Activated naive CD8-positive, alpha-beta T cell treated with anti-CD3 and anti-CD28 coated beads, Interleukin-2, amount 50 U/mL, for 24 hours (primary cell): ENCODE measurements at places on chromosomes 3 and 15.

- no peak for DNase-seq
These were observed 148.9 kb downstream of the PLCL2 start for GRCh38 chr3:17033516-17034168.

GRCh38 chr3:153901152-153901551 lies 220.0 kb upstream of the ARHGEF26 start:
- DNase-seq = no peak

DNA sequence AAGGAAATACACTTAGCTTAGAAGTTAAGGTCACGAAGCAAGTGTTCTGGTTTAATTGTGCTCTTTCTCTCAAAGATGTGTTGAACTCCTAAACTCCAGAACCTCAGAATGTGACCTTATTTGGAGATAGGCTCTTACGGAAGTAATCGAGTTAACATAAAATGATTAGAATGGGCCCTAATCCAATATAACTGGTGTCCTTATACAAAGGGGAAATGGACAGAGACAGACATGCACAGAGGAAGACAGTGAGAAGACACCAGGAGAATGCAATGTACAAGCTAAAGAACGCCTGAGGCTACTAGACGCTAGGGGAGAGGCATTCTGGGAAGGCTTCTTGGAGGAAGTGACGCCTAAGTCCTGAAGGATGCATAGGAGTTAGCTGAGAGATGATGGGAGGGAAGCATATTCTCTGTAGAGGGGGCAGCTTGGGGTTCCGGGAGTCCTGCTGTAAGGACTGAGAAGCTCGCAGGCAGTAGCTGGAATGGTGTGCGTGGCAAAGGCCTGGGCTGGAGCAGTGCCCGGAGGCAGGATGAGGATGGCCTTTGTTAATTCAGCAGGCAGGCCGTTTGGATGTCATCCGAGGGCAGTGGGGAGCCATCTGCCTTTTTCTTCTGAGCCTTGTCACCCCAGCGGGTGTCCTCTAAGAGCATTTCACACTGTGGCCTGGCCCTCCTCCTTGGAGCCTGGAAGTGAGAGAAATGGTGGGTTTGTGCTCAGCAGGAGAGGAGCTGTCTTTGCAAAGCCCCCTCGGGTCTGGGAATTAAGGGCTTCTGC lies 513.4 kb downstream of the SHQ1 start:
- no peak for DNase-seq

- DNase-seq = no peak
These were observed 144.1 kb upstream of the PEX5L start for GRCh38 chr3:180180795-180181194.

DNA sequence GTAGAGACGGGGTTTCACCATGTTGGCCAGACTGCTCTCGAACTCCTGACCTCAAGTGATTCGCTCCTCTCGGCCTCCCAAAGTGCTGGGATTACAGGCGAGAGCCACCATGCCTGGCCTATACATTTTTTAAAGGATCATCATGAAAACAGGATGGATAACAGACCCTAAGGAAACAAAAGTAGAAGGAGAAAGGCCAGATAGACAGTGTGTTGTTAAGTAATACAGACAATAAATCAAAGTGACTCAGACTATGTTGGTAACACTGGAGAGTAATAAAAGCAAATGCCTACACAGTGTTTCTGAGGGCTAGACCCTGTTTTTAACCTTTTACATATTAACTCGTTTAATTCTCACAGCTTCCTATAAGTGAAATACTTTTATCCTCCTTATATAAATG lies 133.8 kb upstream of the MCTP2 start:
- DNase-seq = no peak

DNA sequence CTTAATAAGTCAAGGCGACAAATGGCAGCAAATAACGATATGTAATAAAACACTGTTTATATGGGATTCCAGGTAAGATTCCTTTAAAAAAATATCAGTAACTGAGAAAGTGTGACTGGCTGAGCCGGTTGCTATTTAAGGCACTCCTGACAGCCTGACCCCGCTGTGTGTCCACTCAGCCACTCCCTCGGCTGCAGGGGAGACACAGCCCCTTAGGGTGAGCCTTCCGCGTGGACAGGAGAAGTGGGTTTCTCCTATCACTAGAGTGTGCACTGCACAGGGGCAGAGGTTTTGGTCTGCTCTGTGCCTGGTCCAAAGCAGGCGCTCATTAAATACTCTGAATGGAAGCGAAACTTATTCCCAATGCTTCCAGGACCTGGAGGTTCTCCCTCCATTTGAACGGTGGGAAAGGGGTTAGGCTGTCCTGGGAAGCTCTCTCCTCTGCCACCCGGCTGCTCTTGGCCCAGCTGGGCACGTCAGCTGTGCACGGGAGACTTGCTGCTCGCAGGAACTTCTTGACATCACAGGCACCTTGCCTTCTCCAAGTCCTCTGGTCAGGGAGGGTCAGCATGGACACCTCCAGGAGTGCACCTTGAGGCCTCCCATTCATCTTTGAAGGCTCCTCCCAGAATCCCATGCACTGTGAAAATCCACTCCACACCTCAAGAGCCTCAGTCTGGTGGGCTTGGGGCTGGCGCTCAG lies 43.3 kb upstream of the SLCO2A1 start:
- DNase-seq = no peak

DNA sequence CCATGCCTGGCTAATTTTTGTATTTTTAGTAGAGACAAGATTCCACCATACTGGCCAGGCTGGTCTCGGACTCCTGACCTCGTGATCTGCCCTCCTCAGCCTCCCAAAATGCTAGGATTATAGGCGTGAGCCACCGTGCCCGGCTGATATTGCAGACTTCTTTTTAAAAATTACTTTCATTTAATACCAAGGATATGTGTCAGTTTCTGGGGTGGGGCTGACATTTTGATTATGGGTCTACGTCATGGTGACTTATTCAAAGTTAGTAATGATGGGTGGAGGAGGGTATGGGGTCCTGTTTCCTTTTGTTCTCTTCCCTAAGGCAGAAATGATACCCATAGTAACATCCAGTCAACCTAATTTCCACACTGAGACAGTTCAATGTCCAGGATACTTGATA lies 34.7 kb downstream of the GBE1 start:
- no peak for DNase-seq

DNA sequence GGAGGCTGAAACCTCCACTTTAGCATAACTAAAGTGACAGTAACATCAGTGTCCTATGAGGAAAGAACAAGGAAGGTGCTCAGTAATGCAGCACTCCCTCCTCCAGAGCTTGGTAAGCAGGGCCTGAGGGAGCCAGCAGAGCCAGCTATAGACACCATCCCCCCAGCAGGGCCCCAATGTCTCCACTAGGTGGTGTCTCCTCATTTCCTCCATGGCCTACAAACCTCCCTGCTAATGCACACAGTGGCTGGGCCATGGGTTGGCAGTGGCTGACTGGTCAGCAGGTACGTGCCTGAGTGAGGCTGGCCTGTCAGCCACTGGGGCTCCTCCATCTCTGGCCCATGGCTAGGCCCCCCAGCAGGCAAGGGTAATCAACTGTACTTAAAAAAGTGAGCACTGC lies 13.6 kb downstream of the MRPS25 start:
- DNase-seq = peak; percentile 49

GRCh38 chr3:123739754-123740153 lies 144.4 kb downstream of the MYLK start:
- DNase-seq = no peak

DNA sequence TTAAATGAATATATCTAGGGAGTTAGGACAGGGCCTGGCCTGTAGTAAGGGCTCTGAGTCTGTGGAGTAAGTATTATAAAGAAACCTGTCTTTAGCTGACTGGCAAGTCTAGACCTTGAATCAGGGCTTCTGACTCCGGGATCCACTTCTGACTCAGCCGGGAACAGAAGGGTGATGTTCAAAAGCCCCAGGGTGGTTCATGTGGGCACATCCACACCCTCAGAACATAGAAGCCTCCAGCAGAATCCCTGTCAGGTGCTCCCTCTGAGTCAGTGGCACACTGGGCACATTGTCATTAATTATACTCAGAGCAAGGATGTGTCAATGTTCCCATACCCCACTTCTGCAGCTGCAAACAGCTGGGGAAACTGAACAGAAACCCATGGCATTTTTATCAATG lies 26.7 kb upstream of the SNRK start:
- no peak for DNase-seq

GRCh38 chr15:40487816-40488682 lies 17.3 kb downstream of the CHST14 start:
- no peak for DNase-seq

GRCh38 chr3:41327718-41328117 lies 128.4 kb downstream of the CTNNB1 start:
- DNase-seq = no peak

- no peak for DNase-seq
These were observed 44.9 kb upstream of the DGKG start for GRCh38 chr3:186406669-186407635.

GRCh38 chr3:30604093-30604492 lies 2.3 kb upstream of the TGFBR2 start:
- no peak for DNase-seq

DNA sequence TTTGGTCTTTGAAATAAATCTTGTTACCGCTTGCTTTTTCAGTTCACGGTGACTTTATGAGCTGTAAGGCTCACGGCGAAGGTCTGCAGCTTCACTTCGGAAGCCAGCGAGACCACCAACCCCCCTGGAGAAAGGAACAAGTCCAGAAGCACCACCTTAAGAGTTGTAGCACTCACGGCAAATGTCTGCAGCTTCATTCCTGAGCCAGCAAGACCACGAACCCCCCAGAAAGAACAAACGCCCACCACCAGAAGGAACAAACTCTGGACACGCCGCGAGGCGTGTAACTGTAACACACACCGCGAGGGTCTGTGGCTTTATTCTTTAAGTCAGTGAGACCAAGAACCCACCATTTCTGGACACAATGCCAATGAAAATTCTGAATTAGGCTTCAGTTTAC lies 28.8 kb downstream of the GOLGA6A start:
- DNase-seq = no peak

DNA sequence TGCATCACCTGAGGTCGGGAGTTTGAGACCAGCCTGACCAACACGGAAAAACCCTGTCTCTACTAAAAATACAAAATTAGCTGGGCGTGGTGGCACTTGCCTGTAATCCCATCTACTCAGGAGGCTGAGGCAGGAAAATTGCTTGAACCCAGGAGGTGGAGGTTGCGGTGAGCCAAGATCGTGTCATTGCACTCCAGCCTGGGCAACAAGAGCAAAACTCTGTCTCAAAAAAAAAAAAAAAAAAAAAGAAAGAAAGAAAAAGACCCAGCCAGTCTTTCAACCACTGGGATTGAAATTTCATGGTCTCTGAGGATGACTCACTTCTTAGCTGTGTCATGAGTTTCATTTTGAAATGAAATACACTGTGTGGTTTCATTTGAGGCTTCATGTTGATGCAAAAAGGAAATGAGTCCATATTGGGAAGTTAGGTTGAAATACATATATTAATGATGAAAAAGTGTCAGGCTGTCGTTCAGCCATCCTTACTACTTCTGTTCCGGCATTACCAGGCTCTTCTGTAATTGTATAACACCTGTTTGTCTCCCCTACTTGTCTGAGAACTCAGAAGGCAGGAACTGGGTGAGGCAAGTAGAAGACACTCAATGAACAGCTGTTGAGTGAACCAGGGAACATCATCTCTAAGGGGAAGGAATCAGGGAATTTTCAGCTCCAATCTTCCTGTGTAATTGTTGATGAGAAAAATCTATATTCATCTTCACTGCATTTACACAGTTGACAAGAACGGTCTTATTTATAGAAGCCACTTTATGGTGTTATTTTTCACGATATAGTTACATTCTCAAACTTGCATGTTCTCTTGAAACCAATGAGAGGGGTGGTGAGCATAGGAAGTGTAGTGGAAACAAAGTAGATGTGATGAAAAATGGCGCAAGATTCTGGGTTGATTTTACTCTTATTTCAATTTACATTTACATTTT lies 87.4 kb downstream of the NFKBIZ start:
- DNase-seq = peak; percentile 21

DNA sequence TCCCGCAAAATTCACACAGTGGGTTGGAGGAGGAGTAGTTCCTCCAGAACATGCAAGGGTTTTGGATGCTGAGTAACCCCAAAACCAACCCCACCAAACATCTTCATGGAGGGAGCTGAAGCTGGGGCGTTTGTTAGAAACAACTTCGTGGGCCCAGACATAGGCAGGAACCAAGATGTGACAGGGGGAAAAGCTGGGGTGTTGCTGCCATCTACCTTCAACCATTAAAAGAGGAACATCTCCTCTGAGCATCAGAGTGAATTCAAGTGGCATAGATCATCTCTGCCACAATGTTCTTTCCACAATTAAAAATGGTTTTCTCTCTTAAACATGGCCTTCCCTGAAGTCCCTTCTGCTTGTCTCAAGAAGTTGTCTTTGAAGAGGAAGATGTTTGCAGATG lies 20.5 kb downstream of the SIDT1 start:
- no peak for DNase-seq

DNA sequence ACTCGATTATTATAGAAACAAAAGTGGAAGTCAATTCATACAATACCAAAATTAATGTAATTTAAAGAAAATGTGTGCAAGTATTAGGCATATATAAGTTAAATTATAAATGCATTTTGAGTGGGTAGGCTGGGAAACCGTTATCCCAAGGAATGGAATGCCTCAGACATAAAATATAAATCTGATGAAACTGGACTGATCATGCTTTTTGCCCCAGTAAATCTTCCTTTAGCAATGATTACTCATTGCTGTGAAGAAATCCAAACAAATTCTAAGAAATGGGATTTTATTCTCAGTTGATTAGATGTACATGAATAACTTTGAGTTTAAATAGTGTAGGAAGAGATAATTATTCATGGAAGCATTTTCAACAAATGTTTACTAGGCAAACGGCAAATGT lies 185.5 kb upstream of the KCNMB2 start:
- DNase-seq = no peak
